ENCODE measurements at places on chromosomes 16 and 17.

DNA sequence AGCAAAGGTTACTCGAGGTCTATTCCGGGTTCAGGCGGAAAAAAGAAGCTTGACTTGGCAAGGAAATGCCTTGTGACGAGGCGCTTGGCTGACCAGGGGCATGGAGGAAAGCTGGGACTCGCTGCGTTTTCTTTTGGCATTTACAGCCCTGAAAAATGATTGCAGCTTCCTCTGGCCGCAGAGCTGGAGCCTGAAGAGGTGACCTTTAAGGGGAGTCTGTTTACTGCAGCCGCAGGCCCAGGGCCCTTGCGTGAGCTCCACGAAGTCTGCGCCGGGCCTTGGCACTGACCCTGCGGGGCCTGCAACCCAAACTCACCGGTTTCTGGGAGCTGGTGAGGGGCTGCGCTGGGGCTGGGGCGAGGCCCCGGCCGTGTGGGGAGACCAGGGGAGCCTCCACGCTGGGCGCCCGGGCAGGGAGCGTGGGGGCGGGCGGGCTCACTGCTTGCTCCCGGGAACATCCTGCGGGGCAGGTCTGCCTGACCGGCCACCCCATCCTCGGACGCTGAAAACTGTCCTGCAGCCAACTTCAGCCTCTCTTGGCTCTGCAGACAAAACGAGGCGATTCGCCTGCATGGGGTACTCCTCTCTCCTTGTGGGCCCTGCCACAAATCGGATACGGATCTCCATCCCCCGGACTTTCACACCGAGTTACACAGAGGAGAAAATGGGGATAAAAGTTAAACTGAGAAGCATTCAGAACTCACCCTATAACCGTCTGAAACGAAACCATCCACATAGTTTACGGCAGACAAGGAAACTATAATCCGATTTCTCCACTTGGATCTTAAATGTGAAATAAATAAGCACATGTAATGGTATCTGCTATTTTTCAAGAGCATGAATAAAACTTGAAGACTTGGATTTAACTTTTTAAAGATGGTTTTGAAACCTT is 206.3 kb upstream of the FOXF1 start:
- DNase-seq: no peak

GRCh38 chr17:77153999-77154586 is 13.3 kb downstream of the SEC14L1 start:
- no peak for DNase-seq

- peak; percentile 51 for DNase-seq
Measured at GRCh38 chr16:11792410-11793241, 4.4 kb downstream of the ZC3H7A start.

- no peak for DNase-seq
Measured at GRCh38 chr17:58092101-58092796, 9.0 kb downstream of the DYNLL2 start.

- no peak for DNase-seq
Measured at GRCh38 chr16:20851601-20852000, 45.3 kb downstream of the REXO5 start.

DNA sequence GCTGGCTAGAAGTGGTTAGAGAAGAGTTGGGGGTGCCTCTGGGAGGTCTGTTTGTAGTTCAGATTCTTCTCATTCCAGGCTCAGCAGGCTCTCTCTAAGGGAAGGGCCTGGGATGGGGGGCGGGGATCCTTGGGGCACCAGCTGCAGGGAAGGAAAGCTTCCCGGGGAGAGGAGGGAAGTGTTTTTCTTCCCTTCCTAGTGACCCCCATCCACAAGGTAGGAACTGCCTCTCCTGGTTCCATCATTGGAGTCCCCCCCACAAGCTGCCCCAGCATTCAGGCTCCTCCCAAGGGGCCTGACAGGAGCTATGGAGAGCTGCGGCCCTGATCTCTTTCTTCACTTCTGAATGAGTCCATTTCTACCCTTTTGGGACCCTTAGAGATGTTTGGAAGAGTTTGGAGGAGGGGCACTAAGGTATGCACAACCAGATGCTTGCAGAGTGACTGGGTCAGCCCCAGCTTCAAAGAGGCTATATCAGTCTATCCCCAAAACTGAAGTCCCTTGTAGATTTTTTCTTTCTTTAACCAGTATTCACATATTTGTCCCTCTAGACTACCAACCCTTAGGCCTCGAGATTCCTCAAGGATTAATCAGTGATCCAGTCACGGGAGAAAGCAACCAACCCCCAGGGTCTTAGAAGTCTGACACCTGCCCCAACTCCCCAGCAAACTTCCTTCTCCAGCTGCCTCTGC is 13.9 kb upstream of the FZD2 start:
- peak; percentile 69 for DNase-seq

GRCh38 chr16:85917959-85918358 is 19.0 kb downstream of the IRF8 start:
- DNase-seq: no peak

GRCh38 chr17:17758941-17759563 is 77.7 kb downstream of the SREBF1 start:
- no peak for DNase-seq

DNA sequence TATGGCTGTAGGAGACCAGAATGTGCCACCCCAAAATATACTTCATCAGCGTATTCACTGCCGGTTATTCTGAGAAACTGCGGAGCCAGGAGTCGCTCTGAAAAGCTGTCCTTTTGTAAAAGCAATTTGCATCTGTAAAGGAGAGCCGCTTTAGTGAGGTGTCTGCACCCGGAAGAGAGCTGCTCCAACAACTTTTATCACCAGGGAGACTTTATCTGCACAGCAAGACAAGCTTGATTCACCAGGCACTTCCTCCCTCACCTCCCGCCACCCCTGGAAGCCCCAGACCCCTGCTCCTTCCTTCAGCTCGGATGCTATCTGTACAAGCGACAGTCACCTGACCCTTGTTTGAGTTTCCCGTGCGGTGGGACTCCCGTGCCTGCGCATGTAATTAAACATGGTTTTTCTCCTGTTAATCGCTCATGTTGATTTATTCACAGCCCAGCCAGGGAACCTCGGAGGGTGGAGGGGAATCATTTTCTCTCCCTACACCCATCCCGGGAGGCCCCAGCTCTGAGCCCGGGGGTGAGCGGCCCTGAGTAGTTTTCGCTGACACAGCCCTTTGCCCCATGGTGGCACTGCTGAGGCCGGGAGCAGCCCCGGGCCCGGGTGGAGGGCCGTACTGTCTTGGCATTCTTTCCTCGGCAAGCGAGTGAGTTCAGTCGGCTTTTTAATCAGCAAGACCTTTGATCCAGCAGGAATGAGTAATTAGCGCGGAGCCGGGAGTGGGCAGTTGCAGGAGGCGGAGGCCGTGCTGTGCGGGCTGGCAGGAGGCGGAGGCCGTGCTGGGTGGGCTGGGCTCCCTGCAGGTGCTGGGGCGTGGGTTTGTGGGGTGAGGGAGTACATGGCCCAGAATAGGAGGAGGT is 222.7 kb upstream of the CIBAR2 start:
- DNase-seq: no peak

- DNase-seq: no peak
Measured at GRCh38 chr17:76870377-76870714, 2.1 kb downstream of the MGAT5B start.

DNA sequence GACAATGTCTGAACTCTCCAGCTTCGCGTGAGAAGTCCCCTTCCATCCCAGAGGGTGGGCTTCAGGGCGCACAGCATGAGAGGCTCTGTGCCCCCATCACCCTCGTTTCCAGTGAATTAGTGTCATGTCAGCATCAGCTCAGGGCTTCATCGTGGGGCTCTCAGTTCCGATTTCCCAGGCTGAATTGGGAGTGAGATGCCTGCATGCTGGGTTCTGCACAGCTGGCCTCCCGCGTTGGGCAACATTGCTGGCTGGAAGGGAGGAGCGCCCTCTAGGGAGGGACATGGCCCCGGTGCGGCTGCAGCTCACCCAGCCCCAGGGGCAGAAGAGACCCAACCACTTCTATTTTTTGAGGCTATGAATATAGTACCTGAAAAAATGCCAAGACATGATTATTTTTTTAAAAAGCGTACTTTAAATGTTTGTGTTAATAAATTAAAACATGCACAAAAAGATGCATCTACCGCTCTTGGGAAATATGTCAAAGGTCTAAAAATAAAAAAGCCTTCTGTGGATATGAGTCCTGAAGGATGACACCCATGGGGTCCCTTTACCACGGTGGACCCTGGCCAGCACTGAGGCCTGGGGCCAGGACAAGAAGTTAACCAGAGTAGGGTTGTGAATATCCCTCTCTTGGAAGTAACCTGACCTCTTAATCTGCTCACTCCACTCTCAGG is 10.5 kb upstream of the ITGAD start:
- DNase-seq: peak; percentile 75

Measured in SJCRH30 (cell line).